ENCODE measurements at places on chromosomes 5 and 9.

DNA sequence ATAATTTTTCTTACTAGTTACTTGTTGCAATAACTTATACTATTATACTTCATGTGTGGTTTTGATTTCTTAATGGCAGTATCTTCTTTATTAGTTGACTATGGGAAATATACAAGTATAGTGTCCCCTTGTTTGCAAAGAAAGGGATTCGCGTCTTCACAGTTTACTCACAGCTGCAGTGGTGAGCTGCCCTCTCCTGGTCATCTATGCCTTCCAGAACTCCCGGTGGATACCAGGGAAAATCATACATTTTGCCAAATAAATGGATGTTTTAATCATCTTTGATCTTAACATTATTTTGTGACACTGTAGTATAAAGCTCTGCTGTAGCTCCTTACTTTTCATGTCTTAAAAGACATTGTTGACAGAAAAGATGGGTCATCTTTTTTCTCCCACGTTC is 142.0 kb downstream of the ZCCHC7 start:
- DNase-seq: no peak

DNA sequence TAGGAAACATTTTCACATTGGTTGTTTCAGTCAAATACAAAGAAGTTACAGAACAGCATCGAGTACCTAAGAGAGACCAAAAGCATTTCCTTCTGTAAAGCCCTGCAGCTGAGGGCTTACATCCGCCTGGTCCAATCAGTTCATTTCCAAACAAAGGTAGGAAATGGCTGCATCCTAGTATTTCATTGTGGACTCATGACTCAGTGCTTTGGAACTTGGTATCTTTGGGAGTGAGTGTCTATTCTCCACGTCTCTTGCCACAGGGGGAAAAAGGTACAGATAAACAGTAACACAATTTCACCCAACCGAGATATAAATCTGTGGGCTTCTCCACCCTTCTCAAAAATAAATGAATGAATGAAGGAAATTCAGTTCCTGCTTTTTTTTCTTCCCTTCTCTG is 75.4 kb downstream of the NFIB start:
- no peak for DNase-seq

GRCh38 chr5:69011910-69012309 is 81.9 kb upstream of the SLC30A5 start:
- no peak for DNase-seq

GRCh38 chr5:144103611-144104485 is 66.6 kb downstream of the YIPF5 start:
- DNase-seq: no peak

GRCh38 chr9:37540634-37541033 is 35.5 kb downstream of the FBXO10 start:
- no peak for DNase-seq

- DNase-seq: no peak
Observed at GRCh38 chr5:110865400-110866094, 126.7 kb downstream of the SLC25A46 start.

GRCh38 chr9:132712753-132713152 is 42.5 kb downstream of the GTF3C4 start:
- no peak for DNase-seq

DNA sequence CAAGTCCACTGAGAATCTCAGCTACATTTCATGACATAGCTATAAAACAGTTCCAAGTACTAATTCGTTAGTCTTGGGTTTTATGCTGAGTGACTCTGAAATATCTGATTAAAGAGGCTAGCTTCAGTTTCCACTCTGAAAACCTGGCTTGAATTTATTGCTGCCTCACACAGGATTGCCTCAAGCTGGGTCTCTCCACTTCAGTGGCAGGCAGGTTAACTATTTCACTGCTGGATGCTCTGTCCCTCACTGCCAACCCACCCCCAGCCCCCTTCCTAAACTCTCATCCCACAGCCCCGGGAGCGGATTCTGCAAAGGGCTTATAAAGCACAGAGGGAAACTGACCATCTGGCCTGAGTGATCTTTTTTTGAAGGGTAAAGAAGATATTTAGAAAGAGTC is 318.3 kb downstream of the MLLT3 start:
- no peak for DNase-seq

GRCh38 chr5:144742361-144742760 is 571.7 kb downstream of the KCTD16 start:
- no peak for DNase-seq

GRCh38 chr5:135246923-135247795 is 151.9 kb downstream of the MACROH2A1 start:
- peak; percentile 50 for DNase-seq

- no peak for DNase-seq
Observed at GRCh38 chr5:82176115-82176814, 101.9 kb downstream of the RPS23 start.

DNA sequence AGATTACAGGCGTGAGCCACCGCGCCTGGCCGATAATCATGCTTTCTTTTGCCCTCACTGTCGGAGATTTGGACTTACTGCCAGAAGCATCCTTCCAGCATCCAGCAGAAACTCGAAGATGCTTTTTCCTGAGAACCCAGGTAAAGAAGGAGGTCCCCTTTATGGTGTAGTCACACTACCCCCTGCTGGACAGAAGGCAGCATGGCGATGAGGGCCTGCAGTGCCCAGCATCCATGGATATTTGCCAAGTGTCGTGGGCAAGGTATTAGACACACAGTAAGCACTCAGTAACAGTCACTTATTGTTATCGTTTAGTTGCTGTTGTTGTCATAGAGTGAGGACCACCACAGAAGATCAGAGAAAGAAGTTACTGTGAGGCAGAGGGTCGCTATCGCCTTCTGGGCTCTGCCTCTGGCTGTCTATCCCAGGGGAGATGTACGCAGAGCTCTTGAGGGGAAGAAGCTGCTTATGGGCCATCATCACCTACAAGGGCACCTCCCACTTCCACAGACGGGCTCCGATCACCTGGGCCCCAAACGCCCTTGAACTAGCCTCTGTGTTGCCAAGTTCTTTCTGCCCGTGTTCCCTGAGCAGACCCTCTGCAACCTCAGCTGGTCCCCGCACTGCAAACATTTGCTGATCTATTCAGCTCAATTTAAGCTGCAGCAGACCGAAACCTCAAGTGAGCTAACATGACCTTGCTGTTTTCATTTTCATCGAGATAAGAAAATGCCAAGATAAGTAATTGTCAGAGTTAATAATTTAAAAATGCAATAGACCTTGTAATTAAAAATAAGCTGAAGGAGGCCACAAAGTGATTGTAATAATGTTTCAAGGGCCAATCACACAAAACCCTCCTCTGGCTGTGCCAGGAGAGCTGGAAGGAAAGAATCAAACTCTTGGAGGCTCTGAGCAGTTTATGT is 23.9 kb downstream of the C5orf15 start:
- DNase-seq: peak; percentile 75

GRCh38 chr5:117652036-117652957 is 1077.7 kb upstream of the SEMA6A start:
- DNase-seq: no peak

DNA sequence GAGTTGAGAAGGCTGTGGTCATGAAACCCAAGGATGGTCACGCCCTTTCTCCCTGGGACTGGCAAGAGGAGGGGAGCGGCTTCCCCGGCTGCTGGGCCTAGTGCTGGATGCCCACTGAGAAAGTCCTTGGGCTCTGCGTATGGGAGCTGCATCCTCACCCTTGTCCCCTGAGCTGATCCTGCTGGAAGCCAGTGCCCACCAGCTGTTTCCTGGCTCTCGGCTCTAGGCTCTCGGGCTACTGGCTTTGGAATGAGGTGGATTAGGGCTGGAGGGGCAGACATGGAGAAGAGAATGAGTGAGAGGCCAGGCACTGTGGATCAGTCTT is 149.3 kb upstream of the PPP1R26 start:
- DNase-seq: peak; percentile 22

GRCh38 chr9:93810028-93810971 is 144.9 kb downstream of the BARX1 start:
- DNase-seq: peak; percentile 61

DNA sequence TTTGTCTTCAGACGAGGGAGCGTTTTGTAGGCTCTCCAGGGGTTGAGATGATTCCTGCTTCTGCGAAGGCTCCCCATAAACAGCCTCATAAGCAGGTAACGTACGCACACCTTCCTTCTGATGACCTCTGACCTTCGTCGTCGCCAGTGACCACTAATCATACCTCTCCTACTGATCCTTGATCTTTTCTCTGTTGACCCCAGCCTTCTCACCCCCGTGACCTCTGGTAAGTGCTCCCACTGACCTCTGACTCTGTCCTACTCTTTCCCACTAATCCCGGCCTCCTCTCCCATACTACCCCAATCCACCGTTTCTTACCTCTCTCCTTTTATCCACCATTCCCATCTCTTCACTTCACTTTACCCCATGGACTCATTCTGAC is 345 bp downstream of the DNAI1 start:
- no peak for DNase-seq

DNA sequence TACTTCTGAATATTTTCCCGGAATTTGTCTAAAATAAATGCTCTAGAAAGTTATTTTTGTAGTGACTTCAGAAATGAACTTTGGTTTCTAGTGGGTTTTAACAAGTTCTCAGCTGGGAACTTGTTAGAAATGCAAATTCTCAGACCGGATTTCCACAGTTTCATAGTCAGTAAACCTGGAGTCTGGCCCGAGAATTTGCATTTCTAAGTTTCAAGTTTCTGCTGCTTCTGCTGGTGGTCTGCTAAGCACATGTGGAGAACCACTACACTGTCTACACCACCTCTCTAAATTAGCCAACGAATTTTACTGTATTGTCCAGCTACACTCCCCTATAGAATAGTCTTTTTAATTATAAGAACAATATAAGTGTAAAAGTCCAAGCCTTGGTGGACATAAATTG is 208.0 kb downstream of the CHSY3 start:
- DNase-seq: no peak

- DNase-seq: peak; percentile 73
Observed at GRCh38 chr9:105405514-105406131, 42.2 kb upstream of the FSD1L start.

DNA sequence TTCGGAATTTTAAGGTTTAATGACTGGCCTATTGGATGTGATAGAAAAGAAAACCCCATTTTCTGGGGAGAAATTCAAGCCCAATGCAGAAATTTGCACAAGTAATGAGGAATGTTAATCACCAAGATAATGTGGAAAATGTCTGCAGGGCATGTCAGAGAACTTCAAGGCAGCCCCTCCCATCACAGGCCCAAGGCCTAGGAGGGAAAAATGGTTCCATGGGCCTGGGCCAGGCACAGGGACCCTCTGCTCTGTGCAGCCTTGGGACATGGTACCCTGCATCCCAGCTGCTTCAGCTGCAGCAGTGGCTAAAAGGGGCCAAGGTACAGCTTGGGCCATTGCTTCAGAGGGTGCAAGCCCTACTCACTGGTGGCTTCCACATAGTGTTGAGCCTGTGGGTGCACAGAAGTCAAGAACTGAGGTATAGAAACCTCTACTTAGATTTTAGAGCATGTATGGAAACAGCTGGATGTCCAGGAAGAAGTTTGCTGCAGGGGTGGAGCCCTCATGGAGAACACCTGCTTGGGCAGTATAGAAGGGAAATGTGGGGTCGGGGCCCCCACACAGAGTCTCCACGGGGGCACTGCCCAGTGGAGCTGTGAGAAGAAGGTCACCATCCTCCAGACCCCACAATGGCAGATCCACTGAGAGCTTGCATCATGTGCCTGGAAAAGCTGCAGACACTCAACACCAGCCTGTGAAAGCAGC is 12.2 kb downstream of the FBXO10 start:
- no peak for DNase-seq

GRCh38 chr5:180330810-180331646 is 22.1 kb downstream of the GFPT2 start:
- DNase-seq: no peak

- no peak for DNase-seq
Observed at GRCh38 chr5:76947082-76947503, 5.8 kb upstream of the CRHBP start.

DNA sequence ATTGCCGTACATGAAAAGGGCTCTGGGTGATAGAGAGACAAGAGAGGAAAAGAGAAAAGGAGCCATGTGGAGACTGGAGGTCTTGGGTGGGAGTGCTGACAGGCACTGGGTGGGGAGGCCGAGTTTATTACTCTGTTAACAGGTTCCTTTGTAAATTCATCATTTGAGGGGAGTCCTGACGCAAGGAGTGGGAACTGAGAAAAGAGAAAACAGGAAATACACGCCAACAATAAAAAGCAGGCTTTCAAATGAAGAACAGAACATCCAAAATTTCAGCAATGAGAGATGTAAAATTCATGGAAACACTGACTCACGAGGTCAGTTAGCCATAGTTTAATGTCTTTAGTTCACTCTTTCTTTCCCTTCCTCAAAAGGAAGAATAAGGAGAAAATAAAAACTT is 342.8 kb downstream of the TMEM167A start:
- DNase-seq: no peak

DNA sequence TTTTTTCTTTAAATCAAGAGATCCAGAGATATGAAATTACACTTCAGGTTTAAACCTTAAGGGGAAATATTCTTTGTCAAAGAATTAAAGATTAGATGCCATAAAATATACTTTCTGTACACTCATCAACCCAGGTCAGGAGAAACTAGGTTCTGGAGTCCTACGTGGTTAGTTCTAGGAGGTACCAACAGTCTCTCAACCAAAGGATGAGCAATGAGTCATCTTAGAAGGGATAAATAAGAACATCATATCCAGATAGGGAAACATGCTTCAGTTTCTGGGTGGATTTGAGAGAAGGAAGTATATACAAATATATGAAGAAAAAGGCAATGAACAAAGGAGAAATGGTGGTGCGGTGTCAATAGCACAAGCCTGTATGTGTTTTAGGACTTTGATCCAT is 98.2 kb downstream of the CSNK1G3 start:
- DNase-seq: no peak

DNA sequence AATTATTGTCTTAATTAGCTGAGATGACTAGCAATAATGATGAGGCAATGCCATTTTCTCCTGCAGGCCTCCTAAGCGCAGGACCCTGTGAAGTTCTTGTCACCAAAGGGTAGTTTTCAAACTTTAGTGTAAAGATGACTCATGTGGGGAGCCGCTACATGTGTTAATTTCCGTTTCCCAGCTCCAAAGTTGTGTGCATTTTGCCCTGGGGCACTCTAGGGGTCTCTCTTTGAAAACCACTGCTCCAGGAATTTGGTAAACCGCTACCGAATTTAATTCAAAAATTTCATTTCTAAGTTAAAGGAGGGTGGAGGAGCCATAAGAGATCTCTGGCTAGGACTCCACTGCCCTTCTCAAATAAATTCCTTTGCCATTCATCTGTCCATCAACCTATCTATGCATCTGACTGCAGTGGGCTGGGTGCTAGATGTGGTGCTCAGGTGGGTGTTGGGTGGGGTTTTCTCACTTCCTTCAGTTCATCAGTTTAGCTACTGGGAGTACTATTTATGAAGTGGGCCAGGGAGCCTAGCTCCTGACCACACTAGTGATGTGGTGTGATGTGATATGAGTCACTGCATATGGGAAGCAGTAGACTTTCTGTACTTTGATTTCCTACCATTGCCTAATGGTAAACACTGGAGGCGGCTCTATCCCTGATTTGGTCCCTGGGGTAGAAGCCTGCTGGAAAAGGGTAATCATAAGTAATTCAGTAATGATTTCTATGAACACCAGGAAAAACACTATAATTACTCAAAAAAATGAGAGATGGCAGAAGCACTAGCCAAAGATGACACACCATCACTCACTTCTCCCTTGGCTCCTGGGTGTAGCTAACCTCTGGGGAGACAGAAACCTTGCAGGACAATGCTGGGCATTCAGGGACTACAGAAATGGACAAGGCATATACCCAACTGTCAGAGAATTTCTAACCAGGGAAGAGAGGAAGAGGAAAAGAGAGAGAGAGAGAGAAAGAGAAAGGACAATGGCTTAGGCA is 4.0 kb upstream of the ZSWIM6 start:
- no peak for DNase-seq

Data from activated effector memory CD4-positive, alpha-beta T cell treated with anti-CD3 and anti-CD28 coated beads, Interleukin-2, amount 50 U/mL, for 16 hours (primary cell).